Activated T-helper 1 cell treated with anti-CD3 and anti-CD28 coated beads, Interleukin-2, amount 50 U/mL, for 16 hours (primary cell): ENCODE measurements at places on chromosomes 5 and 9.

- DNase-seq = no peak
These were observed 2.1 kb upstream of the GFRA3 start for GRCh38 chr5:138276402-138277054.

- DNase-seq = no peak
These were observed 1.3 kb downstream of the DENND1A start for GRCh38 chr9:123928533-123929176.

DNA sequence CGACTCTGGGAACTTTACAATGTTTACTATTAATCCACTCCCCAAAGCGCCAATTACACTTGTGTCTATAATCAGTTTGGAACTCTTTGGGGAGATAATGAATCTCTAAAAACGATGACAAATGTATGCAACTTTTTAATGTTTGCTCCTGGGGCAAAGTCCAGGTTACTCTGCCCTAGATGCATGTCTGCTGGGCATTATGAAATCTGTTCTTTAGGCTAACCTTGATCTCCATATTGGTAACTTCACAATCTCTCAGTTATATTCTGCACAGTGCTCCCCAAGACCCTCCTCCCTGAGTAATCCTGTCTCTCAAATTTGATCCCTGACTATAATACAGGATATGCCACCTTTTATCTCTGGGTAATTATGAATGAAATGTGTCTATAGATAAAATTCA is 152.2 kb upstream of the TRPM3 start:
- DNase-seq = no peak

GRCh38 chr9:4386819-4387218 is 87.0 kb upstream of the GLIS3 start:
- no peak for DNase-seq

GRCh38 chr9:130845254-130845653 is 10.2 kb downstream of the ABL1 start:
- DNase-seq = no peak

GRCh38 chr9:22203371-22204138 is 194.4 kb upstream of the CDKN2B start:
- no peak for DNase-seq

GRCh38 chr9:107437716-107438115 is 51.9 kb downstream of the KLF4 start:
- DNase-seq = no peak

DNA sequence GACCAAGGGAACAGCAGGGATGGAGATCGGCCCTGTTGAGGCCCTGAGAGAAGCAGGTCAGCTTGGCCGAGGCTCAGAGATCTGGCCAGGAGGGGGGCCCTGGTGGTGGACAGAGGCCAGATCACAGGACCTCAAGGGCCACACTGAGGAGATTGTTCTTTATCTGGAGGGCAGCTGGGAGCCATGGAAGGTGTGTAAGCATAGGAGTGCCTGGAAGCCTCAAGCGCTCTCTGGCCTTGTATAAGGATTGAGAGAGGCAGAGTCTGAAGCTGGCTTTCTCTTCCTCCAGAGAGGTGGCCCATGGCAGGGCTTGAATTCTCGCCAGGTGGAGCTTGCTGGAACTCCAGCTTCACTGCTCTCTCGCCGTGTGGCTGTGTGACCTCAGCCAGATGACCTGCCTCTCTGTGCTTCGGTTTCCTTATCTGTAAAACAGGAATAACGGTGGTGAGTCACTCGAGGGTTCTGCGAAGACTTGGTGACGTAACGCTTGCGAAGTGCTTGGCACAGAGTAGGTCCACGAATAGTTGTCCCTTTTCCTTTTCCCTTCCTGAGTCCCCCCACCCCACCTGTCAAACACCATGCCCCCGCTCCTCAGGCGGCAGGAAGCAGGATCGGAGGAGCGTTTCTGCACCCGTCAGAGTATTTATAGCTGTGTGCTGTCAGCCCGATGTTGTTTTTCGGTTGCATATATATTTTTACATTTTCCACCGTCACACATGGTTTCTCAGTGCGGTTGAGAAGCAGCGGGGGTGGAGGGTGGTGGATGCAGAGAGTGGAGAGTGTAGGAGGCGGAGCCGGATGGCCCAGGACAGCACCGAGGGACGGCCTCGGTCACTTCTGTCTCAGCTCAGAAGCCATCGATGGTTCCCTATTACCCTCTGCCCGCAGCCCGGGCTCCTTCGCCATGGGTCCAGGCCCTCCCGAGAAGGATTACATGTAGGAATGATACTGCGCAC is 17.0 kb upstream of the CRB2 start:
- peak; percentile 36 for DNase-seq

DNA sequence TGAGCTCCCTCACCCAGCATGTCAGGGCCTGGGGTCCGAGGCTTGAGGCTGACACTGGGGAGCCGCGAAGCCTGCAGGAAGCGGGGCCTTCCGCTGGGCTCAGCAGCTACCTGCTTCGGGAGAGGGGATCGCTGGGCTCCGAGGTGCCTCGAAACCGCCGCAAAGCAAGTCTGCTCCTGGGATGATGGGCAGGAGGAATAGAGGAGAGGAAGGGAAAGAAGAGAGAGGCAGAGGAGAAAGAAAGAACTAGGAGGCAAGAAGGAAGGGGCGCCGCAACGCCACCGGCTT is 1.5 kb upstream of the PRDM12 start:
- no peak for DNase-seq

DNA sequence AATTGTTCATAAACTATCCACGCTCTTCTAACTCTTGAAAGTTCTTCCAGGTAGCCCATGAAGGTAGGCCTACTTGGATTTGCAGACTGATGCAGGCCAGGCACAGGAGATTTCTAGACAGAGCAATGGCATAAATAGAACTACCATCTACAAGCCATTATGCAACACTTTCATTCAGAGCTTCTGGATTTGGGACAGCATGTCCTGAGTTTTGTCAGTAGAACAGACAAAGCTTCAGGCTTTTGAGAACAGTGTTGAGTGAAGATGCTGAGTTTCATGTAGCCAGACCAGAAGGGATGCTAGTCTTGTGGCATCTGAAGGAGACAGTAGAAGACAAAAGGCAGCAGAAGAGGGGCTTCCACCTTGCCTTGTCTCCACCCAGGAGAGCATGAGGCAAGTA is 196.6 kb downstream of the TRIM32 start:
- DNase-seq = no peak

DNA sequence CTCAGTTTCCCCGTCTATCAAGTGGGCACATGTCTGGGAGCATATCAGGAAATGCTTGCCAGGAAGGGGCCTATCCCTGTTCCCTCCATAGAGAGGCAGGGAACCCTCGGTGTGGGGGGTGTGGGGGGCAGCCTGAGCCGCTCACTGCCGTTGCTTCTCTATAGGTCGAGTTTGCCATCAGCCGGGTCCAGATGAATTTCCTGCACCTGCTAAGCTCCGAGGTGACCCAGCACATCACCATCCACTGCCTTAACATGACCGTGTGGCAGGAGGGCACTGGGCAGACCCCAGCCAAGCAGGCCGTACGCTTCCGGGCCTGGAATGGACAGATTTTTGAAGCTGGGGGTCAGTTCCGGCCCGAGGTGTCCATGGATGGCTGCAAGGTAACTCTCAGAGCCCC is 13.8 kb upstream of the ORM1 start:
- no peak for DNase-seq

DNA sequence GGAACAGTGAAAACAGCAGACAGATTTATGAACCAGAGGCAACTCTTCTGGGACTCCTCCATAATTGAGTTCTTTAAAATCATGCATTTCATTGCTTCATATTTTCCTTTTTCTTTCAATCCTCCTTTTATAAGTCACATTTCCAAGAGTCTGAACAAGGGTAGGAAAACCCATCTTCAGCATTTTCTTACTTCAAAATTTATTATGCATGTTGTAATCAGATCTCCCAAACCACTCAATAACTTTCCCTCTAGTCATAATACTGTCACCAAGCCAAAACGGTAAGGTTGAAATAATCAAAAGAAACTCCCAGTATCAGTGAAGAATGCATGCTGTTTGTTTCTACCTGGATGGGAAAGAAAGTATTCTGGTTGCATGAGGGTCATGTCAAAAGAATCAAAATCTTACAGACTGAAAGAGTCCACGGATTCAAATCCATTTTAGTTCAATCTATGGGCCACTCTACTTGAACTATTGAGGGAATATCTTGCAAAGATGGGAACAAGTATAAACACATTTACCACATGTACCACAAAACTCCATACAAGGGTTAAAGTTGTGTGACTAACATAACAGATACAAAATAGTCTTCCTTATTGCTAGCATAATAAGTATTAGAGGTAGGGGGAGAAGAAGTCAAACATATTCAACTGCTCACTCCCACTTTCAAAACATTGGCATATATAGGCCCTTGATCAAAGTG is 797.3 kb downstream of the MAT2B start:
- DNase-seq = no peak

DNA sequence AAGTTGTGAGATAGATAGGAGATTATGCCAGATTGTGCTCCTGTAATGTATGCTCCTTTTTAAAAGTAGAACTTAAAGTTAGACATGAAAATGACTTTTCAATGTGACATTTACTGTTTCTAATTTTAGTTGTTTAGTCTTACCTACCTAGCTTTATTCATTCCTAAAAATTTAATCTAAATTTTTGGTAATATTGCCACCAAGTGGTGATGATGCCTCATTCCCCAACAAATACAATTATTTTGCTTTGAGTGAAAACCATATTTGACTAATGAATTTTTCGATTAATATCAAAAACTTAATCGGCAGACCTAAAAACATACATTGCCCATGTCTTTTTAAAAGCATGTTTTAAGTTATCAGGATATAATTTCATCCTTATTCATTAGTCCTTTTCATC is 25.6 kb downstream of the PPWD1 start:
- DNase-seq = no peak

- DNase-seq = no peak
These were observed 9.6 kb upstream of the AKNA start for GRCh38 chr9:114397219-114397847.

- DNase-seq = no peak
These were observed 321.9 kb upstream of the TARS1 start for GRCh38 chr5:33118761-33119415.

DNA sequence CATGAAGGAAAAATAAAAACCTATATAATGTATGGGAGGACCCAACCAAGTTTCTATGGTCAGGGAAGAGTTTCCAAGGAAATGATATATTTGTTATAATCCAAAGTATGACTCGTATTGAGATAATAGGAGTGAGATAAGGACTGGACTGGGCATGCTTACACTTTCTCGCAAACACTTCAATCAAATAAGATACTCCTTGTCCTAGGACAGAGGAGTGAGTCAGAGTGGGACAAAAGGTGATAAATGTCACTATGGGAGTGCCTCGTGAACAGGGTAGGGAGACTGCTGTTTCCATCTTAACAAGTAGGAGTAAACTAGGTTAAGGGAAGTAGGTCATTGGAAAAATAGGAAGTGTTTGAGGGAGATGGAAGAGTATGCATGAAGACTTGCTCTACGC is 47.2 kb downstream of the MACIR start:
- no peak for DNase-seq

- DNase-seq = no peak
These were observed 263.6 kb upstream of the PTGER4 start for GRCh38 chr5:40416098-40416497.

- DNase-seq = no peak
These were observed 931.5 kb upstream of the NUDT12 start for GRCh38 chr5:104494083-104494482.

GRCh38 chr9:89579741-89580385 is 24.9 kb upstream of the GADD45G start:
- no peak for DNase-seq

DNA sequence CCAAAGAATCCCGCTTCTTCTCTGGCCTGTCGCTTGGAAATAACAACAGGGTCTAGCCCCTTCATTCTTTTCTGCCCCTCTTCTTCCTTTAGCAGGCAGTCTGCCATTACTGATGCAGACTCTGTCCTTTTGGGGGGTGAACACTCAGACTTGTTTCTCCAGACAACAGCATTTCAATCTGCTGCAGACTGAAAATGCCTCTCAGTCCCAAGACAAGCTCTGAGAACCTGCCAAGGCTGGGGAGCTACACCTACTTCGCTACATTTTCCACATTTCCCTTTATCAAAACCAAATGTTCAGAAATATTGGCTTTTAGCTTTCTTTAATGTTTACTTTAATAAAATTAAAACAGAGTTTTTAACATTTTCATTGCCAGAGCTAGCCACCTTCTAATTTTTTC is 152.4 kb downstream of the MPDZ start:
- DNase-seq = no peak

DNA sequence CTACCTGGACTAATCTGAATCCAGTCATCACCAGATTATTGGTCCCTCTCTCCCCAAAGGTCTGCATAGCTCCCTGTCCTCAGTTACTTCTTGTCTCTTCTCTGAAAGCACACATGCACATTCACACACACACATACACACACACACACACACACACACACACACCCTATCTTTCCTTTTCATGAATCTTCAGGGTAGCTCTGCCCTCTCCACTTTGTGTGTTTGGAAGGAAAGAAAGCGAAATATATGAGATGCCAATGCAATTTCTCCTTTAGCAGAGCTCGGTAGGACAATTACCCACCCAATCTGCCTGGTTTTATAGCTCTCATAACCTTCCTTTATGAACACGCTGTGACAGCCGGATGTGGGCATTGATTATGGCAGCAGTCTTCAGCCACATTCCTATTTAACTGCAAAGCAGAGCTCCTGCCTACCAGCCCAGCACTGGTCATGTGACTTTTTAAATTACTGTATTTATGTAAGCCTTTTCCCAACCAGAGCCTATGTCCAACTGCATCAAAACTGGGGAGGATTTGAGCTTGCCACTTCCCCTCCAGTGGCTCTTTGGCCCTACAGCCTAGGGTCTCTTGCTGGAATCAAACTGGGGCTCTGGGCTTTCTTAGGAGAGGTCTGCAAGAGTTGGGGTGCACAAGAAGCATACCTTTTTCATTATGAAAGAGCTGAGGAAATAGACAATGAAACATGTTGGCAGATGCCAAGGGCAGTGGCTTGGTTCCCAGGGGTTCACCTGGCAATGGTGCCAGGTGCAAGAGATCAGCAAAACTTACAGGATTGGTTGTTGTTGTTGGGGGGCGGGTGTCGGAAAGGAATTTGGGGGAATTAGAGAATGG is 20.8 kb upstream of the MATR3 start:
- no peak for DNase-seq

- DNase-seq = no peak
These were observed 50.6 kb upstream of the UBTD2 start for GRCh38 chr5:172334196-172334595.

DNA sequence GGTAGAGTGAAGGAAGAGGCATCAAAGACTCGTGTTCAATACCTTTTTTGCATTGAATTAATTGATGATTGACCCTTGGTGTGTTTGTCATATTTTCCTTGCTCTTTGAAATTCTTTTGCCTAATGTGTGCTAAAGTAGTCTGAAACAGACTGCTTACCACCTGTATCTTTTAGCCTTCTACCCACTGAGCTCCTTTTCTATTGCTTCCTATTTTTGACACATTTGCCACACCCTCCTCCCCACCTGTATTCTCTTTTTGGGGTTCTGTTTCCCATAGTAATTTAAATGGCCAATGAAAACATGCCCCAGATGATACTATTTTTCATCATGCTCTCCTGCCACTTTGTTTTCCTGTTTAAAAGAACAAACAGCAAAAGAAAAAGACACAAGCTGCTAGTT is 78.5 kb downstream of the ZCCHC7 start:
- DNase-seq = no peak

DNA sequence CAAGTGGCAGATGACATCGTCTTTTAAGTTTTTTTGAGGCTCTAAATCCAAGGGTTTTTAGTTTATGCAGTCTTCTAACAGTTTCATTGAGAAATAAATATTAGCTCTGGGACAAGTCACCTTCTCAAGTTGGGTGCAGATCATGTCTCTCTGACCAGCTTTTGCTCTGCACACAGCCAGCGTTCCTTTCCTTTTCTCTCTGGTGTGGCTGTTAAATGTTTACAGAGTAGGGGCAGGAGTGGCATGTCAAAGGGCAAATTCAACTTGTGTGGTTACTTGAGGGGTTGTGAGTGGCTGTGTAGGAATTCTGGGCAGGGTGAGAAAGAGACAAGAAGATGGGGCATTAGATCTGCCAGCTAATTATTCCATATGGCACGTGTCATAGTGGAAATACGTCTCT is 187.5 kb upstream of the HMHB1 start:
- DNase-seq = no peak
